Thyroid gland (tissue), 4 donors: ENCODE measurements at places on chromosomes 11 and 22. TPM values are rescaled to one million over a fixed set of nuclear protein-coding genes. Genes with fewer than 3 reads are reported as not detected.

DNA sequence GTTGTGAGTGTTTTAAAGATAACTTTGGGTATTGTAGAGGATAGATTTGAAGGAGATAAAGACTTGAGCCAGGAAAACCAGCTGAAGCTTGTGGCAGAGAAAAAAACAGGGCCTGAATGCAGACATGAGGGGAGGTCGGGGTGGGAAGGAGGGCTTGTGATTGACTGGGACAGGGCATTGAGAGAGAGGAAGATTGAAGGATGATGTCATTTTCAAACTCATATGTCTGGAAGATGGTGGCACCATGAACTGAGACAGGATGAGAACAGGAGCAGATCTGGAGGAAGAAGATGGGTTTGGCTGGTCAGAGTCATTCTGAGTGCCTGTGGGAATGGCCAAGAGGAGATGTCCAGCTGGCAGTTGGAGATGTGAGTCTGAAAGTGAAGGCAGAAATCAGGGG lies 14.7 kb downstream of the CSNK2A3 start:
- peaks cover 5% of the 10 kb centered on the region for H3K4me1 ChIP-seq
- DNase-seq: no peak
- no peak overlapping the region for H3K4me3 ChIP-seq
- H3K27ac ChIP-seq: no peak overlapping the region
- no peaks in the 10 kb centered on the region for H3K36me3 ChIP-seq

GRCh38 chr11:94926271-94926625 lies 47.1 kb downstream of the CWC15 start:
- no peak overlapping the region for H3K4me3 ChIP-seq
- DNase-seq: no peak

- no peaks in the 10 kb centered on the region for H3K27me3 ChIP-seq
- no peak overlapping the region for H3K27ac ChIP-seq
These were observed 75.2 kb upstream of the TP53I11 start for GRCh38 chr11:45025716-45026492.

- peaks cover 6% of the 10 kb centered on the region for H3K4me1 ChIP-seq
- no peaks in the 10 kb centered on the region for H3K27me3 ChIP-seq
- H3K36me3 ChIP-seq: no peaks in the 10 kb centered on the region
These were observed 3.1 kb downstream of the ASRGL1 start for GRCh38 chr11:62340269-62340901.

GRCh38 chr11:100888836-100889235 lies 201.7 kb downstream of the ARHGAP42 start:
- no peaks in the 10 kb centered on the region for H3K36me3 ChIP-seq
- no peaks in the 10 kb centered on the region for H3K27me3 ChIP-seq
- no peaks in the 10 kb centered on the region for H3K4me1 ChIP-seq
- H3K27ac ChIP-seq: no peak overlapping the region
- no peak overlapping the region for H3K4me3 ChIP-seq
- DNase-seq: no peak

DNA sequence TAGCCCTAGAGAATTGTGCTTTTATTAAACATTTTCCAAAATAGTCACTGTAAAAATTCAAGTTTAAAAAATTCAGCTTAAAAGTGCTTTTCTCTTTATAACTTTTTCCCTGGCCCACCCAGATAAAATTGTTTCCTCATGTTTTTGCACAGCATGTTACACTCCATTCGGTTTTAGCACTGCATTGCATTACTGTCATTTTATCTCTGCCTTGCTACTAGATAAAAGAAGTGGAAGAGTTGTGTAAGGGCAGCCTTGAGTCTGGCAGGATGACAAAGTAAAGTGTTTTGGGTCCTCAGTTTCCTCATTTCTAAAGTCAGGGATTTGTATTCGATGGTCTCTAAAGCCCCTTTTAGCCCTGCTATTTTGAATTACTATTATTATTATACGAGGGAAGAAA lies 99.8 kb downstream of the ATM start:
- no peak for DNase-seq
- H3K27me3 ChIP-seq: no peaks in the 10 kb centered on the region
- H3K27ac ChIP-seq: no peak overlapping the region
- H3K36me3 ChIP-seq: peaks cover 18% of the 10 kb centered on the region

GRCh38 chr11:128942817-128943427 lies at the start of gene TP53AIP1:
TSS of gene TP53AIP1 (minus strand) at chr11:128942871. CDS start at chr11:128937818, 5,053 bp downstream.
- DNase-seq: peak; percentile 24
- H3K4me1 ChIP-seq: no peaks in the 10 kb centered on the region
- H3K36me3 ChIP-seq: no peaks in the 10 kb centered on the region
- no peak within 1 kb of the TSS for H3K27ac ChIP-seq

GRCh38 chr11:129375751-129376657 lies at the start of gene BARX2:
TSS of gene BARX2 (plus strand) at chr11:129375848. CDS start at chr11:129376036, 188 bp downstream.
- H3K4me1 ChIP-seq: peaks cover 20% of the 10 kb centered on the region
- H3K4me3 ChIP-seq: no peak within 1 kb of the TSS
- H3K27me3 ChIP-seq: peaks cover 12% of the 10 kb centered on the region
- peak; percentile 49 for DNase-seq
- H3K27ac ChIP-seq: no peak within 1 kb of the TSS

DNA sequence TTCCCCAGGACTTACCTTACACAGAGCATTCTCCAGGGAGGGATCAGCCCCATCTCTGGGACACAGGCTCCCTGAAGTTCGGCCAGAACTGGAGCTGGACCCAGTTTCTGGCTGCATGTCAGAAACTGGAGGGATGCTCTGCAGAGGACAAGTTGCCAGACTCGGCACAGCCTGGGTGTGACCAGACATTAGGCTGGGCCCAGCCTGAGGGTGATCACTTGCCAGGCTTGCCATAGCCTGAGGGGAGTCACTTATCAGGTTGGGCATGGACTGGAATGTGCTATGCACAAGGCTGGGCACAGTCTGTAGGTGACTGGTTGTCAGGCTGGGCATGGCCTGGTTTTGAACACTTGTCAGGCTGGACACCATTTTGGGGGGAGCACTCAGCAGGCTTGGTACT lies 30.7 kb upstream of the STK33 start:
- DNase-seq: no peak
- no peak overlapping the region for H3K27ac ChIP-seq
- no peak overlapping the region for H3K4me3 ChIP-seq
- H3K27me3 ChIP-seq: no peaks in the 10 kb centered on the region

- peak; percentile 80 for DNase-seq
- H3K27me3 ChIP-seq: no peaks in the 10 kb centered on the region
These were observed 19.3 kb downstream of the TSSC4 start for GRCh38 chr11:2419638-2420501.

- H3K36me3 ChIP-seq: no peaks in the 10 kb centered on the region
- H3K27ac ChIP-seq: no peak overlapping the region
- no peaks in the 10 kb centered on the region for H3K27me3 ChIP-seq
- no peak overlapping the region for H3K4me3 ChIP-seq
- H3K4me1 ChIP-seq: no peaks in the 10 kb centered on the region
- no peak for DNase-seq
These were observed 288.5 kb downstream of the LARGE1 start for GRCh38 chr22:33631777-33632176.

SMC1B gene
- not detected for total RNA-seq

NLRP10 gene
- not detected for total RNA-seq

C22orf42 gene
- total RNA-seq: not detected
